IPS DF 6.9 (cell line): ENCODE measurements at places on chromosomes 2 and 18.

- no peak for DNase-seq
Observed at GRCh38 chr2:14628901-14629300, 3.6 kb upstream of the LRATD1 start.

GRCh38 chr2:191686066-191686465 is 8.1 kb downstream of the NABP1 start:
- no peak for DNase-seq

DNA sequence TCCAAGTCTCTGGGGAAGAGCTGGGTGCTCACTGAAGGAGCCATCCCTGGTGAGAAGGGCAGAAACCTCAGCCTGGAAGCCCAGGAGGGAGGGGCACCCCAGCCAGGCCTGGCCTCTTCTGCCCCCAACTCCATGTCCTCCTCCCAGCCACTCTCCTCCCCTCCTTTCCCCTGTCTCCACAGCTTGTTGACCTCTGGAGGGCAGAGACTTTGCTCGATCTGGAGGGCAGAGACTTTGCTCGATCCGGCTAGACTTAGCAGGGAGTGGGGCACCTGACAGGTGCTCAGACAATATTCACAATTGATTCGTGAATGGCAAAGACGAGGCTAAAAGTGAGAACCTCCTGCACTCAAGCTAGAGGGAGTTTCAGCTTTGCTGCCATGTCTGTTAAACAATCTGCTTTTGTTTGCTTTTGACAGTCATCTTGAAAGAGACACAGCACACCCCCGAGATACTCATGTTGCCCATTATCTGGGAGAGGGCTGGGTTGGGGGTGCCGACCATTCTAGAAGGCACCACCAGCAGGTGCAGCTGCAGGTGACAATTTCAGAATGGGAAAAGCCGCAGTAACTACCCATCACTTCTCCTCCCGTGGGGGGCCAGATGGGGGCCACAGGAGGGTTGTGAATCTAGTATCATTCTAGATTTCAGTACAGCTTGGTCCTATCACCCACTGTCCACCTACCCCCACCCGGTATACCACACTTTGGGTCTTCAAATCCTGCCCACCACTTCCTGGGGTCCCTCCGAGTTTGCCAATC is 54.8 kb downstream of the DNMT3A start:
- DNase-seq = no peak

DNA sequence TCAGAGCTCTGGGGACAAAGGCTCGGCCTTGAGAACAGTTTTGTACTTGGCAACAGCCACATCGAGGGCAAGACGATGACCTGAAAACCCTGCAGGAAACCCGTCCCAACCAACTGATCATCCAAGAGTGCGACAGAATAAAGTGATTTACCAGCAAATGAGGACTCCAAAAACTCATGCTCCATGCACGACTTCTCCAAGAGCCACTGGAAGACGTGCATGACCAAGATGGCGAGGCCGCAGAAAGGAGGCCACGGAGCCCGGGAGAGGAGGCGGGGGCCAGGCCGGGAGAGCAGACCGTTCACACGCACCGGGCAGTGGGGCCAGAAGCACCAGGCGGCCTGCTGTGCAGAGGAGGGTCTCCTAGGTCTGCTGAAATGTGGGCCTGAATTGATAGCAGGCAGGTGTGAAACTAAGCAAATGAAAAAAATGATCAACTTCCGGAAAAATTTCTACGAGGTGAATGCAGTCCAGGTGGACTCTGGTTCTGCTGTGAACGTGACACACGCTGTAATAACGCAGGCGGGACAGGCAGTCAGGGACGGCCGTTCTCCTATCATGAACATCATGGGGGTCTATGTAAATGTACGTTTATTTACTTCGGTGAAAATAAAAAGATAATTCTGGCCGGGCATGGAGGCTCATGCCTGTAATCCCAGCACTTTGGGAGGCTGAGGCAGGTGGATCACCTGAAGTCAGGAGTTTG is 252.2 kb downstream of the HDAC4 start:
- DNase-seq = no peak
